ENCODE measurements at places on chromosomes 16 and 17.

DNA sequence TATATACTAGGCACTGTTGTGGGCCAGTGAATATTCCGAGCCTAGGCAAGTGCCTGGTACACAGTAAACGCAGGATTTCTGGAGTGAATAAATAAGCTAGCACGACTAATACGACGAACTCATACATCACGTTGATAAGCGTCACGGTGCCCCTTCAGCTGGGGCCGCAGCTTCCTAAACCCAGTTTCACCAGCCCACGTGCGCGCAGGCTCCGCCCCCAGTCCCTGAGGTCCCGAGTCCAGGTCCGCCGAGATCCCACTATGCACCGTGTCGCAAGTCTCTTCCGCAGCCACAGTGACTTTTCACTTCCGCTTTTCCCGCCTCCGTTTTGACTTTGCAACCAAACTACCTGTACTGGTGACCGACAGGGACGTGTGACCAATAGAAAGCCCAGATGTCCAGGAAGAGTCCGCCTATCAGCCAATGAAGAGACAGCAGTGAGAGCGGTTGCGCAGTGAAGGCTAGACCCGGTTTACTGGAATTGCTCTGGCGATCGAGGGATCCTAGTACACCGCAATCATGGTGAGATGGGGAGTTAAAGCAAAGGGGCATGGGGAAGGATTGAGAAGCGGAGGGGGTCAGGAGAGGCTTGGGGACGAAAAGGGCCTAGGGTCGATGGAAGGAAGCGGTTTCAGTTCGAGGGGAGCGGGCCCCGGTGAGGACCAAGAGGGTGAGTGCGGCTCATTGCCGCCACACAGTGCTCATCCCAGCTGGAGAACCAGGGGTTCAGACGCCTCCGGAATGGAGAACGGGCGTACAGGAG, at the start of gene PSMB3:
Gene PSMB3 (plus strand): TSS at position 434 of the 763 bp plus-strand sequence. CDS start 86 bp downstream, at position 520.
- peak within 1 kb of the TSS; percentile 85 for H3K27ac ChIP-seq
- peaks cover 13% of the 10 kb centered on the region for H3K36me3 ChIP-seq

DNA sequence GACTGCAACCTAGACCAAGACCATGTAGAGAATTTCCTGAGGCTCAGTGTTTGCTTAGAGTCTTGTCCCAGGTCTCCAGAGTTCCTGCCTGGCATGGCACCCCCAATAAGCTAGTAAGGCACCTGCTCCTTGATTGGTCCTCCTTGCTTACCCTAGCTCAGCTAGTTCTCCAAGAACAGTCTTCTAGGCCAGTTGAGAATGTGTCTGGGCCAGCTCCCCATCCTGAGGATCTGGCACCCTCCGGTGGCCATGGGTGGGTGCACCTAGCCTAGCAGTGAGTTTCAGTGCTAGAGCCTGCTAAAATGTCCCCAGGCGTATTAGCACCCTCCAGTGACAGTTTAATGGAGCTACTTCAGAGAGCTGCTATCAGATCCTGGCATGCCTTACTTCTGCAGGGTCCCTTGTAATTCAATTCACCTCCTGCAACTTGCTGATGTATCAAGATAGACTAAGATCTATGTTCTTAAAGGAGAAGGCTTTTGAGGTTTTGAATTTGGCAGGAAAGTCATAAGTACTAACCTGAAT, 44.4 kb upstream of the MED13 start:
- no peak for DNase-seq
- H3K4me1 ChIP-seq, result peaks cover 15% of the 10 kb centered on the region
- no peak overlapping the region for H3K27ac ChIP-seq
- no peaks in the 10 kb centered on the region for H3K36me3 ChIP-seq
- no peaks in the 10 kb centered on the region for H3K27me3 ChIP-seq

- no peak for DNase-seq
- H3K4me3 ChIP-seq, result no peak overlapping the region
- H3K27me3 ChIP-seq, result no peaks in the 10 kb centered on the region
- H3K4me1 ChIP-seq, result peaks cover 6% of the 10 kb centered on the region
- no peak overlapping the region for H3K27ac ChIP-seq
- H3K36me3 ChIP-seq, result no peaks in the 10 kb centered on the region
Measured at GRCh38 chr17:50511058-50511457, 2.8 kb downstream of the MYCBPAP start.

DNA sequence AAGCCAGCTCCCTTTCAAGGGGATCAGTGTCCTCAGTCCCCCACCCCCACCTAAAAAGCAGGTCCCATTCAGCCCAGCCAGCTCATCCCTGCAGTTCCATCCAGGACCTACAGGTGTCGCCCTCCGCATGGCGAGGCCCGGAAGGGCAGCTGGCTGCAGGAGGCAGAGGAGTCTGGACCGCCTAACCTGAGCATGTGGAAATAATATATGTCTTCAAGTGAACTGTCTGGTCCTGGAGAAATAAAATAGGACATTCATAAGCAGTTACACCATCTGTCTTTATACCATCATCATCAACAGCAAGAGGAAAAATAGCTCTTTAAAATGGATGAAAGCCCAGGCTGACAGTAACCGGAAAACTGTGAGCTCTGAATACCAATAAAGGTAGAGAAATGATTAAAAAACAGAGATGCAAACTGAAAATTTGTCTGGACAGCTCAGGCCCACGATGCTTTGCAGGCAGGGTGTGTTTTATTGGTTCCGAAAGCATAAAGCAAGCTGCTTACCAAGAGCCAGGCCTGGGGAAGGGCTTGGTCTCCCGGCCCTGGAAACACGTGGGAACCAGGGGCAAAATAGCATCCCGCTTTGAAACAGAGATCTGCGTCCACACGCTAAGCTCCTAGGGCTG, 215.2 kb downstream of the ZFHX3 start:
- no peak for DNase-seq
- no peaks in the 10 kb centered on the region for H3K27me3 ChIP-seq
- peak overlapping the region; percentile 28 for H3K27ac ChIP-seq
- peaks cover 3% of the 10 kb centered on the region for H3K36me3 ChIP-seq
- peaks cover 14% of the 10 kb centered on the region for H3K4me1 ChIP-seq

DNA sequence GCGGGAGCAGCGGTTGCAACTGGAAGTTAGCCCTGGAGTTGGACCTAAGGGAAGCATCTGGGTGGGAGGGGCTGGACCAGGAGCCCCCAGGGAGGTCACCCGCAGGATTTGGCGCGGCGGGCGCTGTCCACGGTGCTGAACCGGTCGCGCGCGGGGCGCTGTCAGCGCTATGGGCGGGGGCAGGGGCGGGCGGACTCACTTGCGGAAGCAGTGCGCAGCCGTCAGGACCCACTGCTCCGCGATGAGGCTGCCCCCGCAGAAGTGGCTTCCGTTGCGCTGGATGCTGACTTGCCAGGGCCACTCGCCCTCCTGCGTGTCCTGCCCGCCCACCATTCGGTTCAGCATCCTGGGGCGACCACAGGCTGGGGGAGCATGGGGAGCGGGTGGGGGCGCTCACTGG, 4.5 kb downstream of the PRSS27 start:
- H3K27me3 ChIP-seq, result no peaks in the 10 kb centered on the region
- no peak for DNase-seq
- H3K36me3 ChIP-seq, result no peaks in the 10 kb centered on the region
- H3K4me3 ChIP-seq, result no peak overlapping the region

GRCh38 chr17:42322382-42323267, 34.3 kb downstream of the STAT5A start:
- peaks cover 65% of the 10 kb centered on the region for H3K36me3 ChIP-seq
- H3K4me1 ChIP-seq, result peaks cover 25% of the 10 kb centered on the region
- H3K27me3 ChIP-seq, result no peaks in the 10 kb centered on the region
- H3K27ac ChIP-seq, result peak overlapping the region; percentile 27
- peak; percentile 86 for DNase-seq

DNA sequence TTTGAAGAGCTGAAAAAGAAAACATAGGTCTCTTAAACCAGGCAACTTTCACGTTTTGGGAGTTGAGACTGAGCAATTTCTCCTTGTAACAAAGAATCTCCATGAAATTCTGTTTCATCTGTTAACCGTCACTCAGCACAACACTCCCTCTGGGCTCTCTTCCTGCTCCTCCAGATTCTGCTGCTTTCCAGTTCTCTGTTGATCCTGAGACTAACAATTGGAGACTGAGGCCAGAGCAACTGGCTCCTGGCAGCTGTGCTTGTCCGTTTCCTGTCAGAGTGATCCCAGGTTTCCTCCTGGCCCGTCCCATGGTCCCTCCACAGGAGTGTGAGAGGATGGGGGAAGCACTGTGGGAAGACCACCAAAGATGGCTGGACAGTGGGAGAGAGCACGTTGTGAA, 32.5 kb downstream of the IST1 start:
- H3K4me1 ChIP-seq, result peaks cover 27% of the 10 kb centered on the region
- H3K4me3 ChIP-seq, result no peak overlapping the region
- peak overlapping the region; percentile 79 for H3K27ac ChIP-seq
- no peaks in the 10 kb centered on the region for H3K27me3 ChIP-seq

GRCh38 chr16:59886021-59886420, 1151.9 kb upstream of the GOT2 start:
- H3K27me3 ChIP-seq, result no peaks in the 10 kb centered on the region
- DNase-seq, result no peak

GRCh38 chr17:79023180-79023705, 726 bp upstream of the C1QTNF1 start:
- no peak for DNase-seq
- peak overlapping the region; percentile 92 for H3K27ac ChIP-seq
- no peaks in the 10 kb centered on the region for H3K36me3 ChIP-seq
- no peaks in the 10 kb centered on the region for H3K27me3 ChIP-seq

DNA sequence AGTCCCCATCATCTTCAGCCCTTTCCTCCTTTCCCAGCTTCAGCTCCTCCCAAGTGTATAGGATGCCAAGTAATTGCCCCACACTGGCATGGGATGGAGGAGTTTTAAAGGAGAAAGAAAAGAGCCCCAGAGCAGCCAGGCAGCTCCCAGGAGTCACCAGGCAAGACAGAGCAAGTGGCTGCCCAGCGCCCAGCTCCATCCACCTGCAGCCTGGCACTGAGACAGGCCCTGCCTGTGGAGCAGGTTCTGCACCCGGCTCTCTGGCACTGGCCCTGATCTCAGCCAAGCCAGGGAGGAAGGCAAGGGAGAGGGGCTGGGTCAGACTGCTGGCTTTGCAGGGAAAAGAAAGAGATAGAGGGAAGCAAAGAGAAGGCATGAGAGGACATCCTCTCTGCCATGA, 21.7 kb downstream of the FOXN1 start:
- H3K27ac ChIP-seq, result no peak overlapping the region
- H3K36me3 ChIP-seq, result no peaks in the 10 kb centered on the region
- H3K27me3 ChIP-seq, result no peaks in the 10 kb centered on the region
- H3K4me1 ChIP-seq, result peaks cover 3% of the 10 kb centered on the region
- no peak overlapping the region for H3K4me3 ChIP-seq

DNA sequence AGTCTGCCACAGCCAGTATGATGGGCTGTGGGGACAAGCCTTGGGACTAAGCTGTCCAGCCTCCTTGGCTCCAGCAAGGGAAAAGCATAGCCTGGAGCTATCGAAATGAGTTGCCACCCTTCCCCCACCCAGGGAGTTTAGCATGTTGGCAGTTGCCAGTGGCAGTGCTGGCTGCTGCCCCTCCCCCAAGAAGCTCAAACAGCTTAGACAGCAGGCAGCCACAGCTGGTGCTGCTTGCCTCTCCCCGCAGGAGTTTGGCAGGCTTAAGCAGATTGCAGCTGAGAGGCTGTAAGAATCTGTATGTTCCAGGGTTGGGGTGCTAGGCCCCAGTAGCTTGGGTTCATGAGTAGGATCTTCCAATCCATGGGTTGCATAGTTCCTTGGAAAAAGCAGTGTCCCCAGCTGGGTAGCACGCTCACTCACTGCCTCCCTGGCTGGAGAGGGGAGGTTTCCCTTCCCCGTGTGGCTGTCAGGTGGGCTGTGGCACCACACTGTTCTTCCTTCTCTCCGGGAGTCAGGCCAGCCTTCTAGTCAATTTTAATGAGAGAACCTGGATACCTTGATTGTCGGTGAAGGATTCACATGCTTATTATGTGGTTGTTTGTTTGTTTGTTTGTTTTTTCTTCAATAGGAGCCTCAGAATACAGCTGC, 506.1 kb downstream of the CDH11 start:
- no peak for DNase-seq
- no peaks in the 10 kb centered on the region for H3K4me1 ChIP-seq
- H3K27ac ChIP-seq, result no peak overlapping the region
- no peaks in the 10 kb centered on the region for H3K27me3 ChIP-seq
